ENCODE measurements at places on chromosomes 6 and 20.
A peak's percentile ranks its signal among the peaks of the same experiment; 100 is the strongest.

GRCh38 chr6:113487489-113488058 is 369.6 kb upstream of the MARCKS start:
- DNase-seq = no peak

- DNase-seq = peak; percentile 78
These were observed 63.4 kb downstream of the RPP40 start for GRCh38 chr6:4940416-4940815.

DNA sequence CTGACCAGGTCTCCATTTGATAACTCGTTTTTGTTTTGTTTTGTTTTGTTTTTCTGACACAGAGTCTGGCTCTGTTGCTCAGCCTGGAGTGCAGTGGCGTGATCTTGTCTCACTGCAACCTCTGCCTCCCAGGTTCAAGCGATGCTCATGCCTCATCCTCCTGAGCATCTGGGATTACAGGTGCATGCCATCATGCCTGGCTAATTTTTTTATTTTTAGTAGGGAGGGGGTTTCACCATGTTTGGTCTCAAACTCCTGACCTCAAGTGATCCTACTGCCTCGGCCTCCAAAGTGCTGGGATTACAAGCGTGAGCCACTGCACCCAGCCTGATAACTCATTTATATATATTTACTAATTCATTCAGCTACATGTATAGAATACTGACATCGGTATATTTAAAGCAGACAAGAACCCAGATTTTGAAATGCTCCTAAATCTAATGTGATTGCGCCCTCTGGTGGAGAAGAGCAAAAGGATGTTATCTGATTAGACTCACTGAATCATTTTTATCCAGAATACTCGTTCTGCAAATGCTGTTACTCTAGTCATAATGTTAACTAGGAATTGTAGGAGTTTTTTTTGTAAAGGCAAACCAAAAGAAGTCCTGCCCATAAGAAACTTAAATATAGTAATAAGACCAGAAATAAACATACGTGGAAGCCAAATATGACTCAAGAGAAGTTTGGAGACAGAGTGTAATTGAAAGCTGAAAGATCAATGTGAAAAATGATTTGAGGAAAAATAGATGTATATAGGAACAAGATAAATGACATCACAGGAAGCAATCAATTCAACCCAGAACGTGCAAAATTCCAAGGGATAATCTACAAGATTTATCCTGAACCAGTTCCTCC is 5.3 kb upstream of the COL12A1 start:
- DNase-seq = peak; percentile 52

DNA sequence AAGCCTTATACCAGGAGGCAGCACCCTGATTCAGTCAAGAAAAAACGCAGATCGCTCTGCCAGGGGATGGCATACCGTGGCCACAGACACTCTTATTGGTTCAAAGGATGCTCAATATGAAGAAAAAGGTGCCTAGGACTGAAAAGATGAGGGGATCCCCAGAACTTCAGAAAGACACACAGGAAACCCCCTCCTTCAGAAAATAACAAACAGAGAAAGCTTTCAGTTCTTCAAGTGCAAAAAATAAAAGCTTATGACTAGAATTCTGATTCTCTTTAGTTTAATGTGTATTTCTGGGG is 17.7 kb upstream of the MYB start:
- no peak for DNase-seq

GRCh38 chr20:50522053-50522674 is 12.0 kb downstream of the PTPN1 start:
- DNase-seq = no peak

DNA sequence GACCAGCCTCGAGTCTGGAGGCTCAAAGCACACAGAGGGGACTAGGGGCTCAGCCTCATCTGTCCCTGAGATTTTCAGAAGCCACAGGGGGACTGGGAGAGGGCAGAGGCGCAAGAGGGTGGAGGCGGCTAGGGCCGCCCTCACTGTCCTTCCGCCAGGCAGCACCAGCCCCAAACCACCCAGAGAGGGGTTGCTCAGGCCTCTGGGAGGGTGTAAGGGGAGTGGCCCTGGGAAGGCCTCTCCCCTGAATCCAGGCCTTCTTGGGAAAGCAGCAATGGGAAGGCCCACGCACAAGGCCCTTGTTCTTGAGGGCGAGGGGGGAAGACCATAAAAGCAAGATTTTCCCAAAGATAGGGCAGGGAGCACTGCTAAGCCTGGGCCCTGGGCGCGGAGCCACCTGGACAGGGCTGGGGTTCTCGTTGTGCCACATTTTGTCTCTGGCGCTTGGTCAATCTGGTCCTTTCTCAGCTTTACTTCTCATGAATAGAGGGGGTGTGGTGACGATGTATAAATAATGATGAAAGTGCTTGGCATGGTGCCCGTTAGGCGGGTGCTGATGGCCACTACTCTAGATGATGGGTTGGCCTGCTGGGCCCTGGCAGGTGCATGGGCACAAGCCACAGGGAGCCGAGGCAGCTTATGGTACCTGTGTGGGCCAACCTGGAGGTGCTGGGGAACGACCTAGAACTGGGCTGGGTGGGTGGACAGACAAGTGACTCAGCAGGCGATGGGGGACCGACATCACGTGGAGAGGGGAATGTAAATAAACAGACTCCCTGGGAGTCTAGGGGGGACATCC is 4.8 kb downstream of the SAMD10 start:
- DNase-seq = no peak

GRCh38 chr6:55664591-55665587 is 85.9 kb upstream of the HMGCLL1 start:
- DNase-seq = peak; percentile 32

- DNase-seq = no peak
These were observed 91.1 kb downstream of the ASXL1 start for GRCh38 chr20:32449057-32449889.

GRCh38 chr6:142867355-142867801 is 77.6 kb downstream of the HIVEP2 start:
- DNase-seq = no peak

GRCh38 chr6:132084811-132085509 is 133.8 kb upstream of the CCN2 start:
- no peak for DNase-seq

DNA sequence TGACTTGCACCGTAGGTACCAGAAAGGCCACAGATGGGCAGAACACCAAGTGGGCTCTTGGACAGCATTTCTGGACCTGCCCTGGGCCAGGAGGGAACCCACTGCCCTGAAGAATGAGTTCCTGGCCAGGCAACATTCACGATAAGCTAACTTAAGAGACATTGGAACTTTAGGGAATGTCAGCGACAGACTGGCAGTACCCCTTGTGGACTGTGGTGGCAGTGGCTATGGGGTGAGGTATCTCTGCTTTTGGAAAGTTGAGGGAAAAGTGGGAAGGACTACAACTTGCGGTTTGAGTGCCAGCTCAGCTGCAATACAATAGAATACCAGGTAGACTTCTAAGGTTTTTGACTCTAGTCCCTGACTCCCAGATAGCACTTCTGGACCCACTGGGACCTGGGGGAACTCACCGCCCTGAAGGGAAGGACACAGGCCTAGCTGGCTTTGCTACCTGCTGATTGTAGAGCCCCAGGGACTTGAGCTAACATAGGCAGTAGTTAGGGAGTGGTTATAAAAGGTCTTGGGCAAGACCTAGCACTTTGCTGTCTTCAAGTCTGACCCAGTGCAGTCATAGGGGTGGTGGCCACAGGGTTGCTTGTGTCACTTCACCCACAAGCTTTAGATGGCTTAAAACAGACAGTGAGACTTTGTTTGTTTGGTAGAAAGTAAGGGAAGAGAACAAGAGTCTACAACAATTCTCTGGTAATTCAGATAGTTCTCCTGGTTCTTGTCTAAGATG is 617.6 kb downstream of the COL12A1 start:
- DNase-seq = no peak

GRCh38 chr20:1684872-1685271 is 27.3 kb upstream of the SIRPG start:
- no peak for DNase-seq

DNA sequence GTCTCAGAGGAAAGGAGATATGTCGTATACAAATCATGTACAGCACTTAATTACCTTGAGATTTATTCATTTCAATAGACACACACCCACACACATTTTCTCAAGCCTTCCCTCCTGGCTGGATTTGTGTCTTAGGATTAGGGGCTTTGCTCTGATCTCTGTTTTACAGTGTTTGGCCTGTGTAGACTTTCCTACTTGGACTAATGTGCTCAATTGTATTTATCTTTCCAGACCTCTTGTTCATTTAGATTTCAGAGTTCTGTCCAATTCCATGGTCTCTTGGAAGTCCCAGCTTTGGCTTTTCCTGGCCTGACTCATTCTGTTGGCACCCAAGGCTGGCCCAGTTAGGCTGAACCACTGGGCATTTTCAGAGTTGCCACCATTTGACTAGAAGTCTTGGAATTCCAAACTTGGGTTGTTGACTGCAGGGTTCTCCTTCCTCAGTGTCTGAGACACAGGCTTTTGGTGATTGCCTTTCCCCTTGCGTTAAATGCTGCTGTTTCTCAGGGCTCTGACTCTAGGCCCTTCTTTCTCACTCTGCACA is 8.9 kb upstream of the RFPL4B start:
- DNase-seq = no peak

- peak; percentile 55 for DNase-seq
These were observed 51.4 kb upstream of the SAYSD1 start for GRCh38 chr6:39166189-39166911.

DNA sequence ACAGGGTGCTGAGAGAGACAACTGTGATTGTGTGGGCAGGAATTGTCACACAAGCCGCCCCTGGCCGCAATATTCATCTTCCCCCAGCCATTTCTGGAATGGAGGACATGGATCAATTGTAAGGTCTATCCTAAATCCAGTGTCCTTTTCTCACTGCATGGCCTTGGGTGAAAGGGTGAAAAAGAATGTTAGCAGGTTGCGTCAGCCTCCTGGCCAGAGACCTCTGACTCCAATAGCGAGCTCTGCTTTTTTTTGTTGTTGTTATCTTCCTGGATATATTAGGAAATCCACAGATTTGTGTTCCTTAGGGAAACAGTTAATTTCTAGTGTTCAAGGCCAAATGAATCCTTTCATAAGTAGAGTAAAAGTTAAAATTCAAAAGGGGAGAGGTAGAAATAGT is 47.1 kb upstream of the CD83 start:
- no peak for DNase-seq

DNA sequence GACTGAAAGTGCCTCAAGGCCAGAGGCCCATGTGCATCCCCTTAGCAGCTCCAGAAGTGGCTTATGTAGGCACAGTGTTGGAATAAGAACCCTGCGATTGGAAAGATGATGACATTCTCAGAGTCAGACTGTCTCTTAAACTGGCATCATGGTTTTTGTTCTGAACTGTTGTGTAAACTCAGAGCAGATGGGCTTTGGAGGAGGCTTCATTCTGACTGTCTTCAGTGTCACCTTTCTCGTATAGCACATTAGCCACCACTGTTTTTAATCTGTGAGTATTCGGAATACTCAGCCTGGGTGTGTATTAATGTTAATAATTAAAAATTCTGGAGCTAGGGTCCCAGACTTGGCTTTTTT is 140.9 kb downstream of the JARID2 start:
- DNase-seq = no peak

- DNase-seq = no peak
These were observed 179.2 kb downstream of the CLIC5 start for GRCh38 chr6:45836438-45836824.

DNA sequence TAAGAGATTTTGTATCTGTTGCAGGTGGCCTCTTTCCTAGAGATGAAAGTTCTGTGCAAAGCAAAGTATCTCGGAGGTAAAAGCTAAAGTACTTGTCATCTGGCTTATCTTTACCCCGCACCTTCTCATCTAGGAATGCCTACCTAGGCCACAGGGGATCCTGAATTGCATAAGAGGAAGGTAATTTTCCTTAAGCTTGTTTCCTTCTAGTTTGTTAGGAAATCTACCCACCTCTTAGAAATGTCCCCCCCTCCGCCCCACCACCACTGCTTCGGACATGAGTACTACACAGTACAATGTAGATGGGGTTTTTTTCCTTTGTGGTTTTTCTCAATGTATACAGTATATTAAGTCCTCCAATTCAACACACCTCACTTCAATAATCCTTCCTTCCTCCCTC is 21.5 kb downstream of the FOXC1 start:
- no peak for DNase-seq

GRCh38 chr6:15608396-15608795 is 54.4 kb downstream of the DTNBP1 start:
- DNase-seq = peak; percentile 8

- no peak for DNase-seq
These were observed 85.2 kb downstream of the TNFAIP3 start for GRCh38 chr6:137952247-137952646.

- no peak for DNase-seq
These were observed 312.8 kb upstream of the JAG1 start for GRCh38 chr20:10986586-10986985.

- peak; percentile 47 for DNase-seq
These were observed 72.1 kb downstream of the AFDN start for GRCh38 chr6:167898673-167899311.

GRCh38 chr6:28429781-28430180 is 13.5 kb downstream of the ZSCAN23 start:
- no peak for DNase-seq

DNA sequence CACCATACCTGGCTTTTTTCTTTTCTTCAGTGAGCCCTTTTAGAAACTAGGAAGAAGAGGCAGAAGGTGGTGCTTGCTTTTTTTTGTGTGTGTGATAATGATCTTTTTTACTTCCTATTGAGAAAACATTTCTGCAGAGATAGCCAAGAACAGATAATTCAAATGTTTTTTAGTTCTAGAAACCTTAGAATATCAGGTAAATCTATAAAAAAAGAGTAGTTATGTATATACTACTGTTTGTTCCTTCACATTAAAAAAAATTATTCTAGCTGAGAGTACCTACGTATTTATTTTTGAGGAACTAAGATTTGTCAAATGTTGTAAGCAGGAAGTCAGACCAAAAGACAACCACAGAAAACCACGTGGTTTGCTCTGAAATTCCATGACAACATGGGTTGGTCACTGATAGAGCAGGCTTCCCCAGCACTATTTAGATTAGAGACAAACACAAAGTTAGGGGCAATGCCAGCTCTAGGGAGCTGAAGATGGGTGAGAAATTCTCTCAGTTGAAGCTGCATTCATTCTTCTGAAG is 12.8 kb downstream of the STK4 start:
- DNase-seq = peak; percentile 43

DNA sequence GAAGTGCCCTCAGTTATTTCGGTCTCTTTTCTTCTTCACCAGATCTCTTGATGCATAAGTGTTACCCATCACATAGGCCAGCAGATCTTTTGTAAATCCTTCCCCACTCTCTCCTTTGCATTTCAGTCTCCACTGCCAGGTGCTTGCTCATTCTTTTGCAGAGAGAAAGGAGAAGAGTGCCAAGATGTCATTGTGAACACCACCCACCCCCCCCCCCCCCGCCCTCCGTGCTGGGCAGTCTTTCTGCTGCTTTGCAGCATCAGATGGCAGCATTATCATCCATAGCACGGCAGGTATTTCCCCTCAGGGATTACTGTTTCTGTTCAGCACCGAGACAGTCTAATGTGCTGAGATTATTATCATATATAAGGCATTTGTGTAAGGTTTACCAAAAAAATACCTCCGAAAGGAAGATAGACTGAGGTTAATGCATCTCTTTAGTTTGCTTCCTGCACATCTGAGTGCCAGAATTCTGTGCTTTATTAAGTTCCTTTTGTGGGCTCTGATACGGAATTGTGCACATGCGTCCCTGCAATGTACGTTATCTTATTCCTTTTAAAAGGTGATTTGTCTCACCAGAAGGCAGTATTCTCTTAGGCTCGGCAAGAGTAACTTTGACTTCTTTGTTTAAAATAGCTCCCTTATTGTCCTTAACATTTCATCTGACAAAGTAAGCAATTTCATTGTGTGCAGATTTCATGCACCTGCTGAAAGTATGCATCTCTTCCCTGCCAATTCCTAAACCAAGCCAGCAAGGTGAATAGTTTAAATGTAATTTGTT is 128.8 kb downstream of the PHACTR1 start:
- DNase-seq = no peak

Measured in SW480 (cell line).